Stimulated activated CD4-positive, alpha-beta T cell treated with anti-CD3 and anti-CD28 coated beads, Interleukin-1b, Interleukin-23, amount 100 ng/mL, for 1 hour (primary cell): ENCODE measurements at places on chromosomes 2 and 18.

GRCh38 chr2:159098361-159098760, 129.9 kb downstream of the TANC1 start:
- DNase-seq, result no peak

GRCh38 chr2:134457765-134458472, 204.0 kb downstream of the MGAT5 start:
- DNase-seq, result no peak

GRCh38 chr2:120526047-120526562, 180.2 kb downstream of the INHBB start:
- no peak for DNase-seq

- DNase-seq, result no peak
These were observed 565.6 kb downstream of the TMEM182 start for GRCh38 chr2:103327386-103327785.

GRCh38 chr2:222609381-222609780, 46.5 kb downstream of the FARSB start:
- DNase-seq, result no peak

- no peak for DNase-seq
These were observed 19.6 kb downstream of the TMEM17 start for GRCh38 chr2:62486439-62486765.

DNA sequence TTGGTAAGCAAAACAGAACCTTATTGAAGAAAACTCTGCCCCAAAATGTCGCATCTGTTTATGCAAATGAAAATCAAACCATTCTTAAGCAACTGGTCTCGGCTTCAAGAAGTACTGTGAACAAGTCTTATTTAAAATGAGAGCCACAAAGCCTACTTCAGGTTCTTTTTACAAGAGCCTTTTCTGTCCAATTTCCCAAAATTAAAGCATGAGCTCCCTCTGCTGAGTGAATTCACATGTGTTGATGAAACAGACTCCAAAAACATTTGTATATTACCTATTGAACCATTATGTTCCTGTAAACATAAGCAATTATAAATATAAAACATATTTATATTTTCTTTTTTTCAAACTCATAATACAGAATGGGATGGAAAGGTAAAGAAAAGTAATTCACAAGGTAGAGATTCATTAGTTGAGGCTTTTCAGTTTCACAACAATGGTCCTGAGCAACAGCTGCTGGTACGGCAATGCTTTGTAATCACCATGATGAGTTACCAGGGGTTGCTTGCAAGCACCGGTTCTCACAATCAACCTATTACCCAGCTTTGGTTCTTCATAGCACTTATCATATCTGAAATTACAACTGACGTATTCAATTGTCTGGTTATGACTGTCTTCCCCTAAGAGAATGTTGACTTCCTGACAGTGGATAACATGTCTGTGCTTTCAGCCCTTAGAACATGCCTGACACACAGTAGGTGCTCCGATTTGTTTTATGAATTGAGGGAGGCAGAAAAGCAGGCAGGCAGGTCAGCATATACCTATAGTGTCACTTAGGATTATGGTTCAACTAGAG, 108.4 kb upstream of the BZW1 start:
- no peak for DNase-seq

DNA sequence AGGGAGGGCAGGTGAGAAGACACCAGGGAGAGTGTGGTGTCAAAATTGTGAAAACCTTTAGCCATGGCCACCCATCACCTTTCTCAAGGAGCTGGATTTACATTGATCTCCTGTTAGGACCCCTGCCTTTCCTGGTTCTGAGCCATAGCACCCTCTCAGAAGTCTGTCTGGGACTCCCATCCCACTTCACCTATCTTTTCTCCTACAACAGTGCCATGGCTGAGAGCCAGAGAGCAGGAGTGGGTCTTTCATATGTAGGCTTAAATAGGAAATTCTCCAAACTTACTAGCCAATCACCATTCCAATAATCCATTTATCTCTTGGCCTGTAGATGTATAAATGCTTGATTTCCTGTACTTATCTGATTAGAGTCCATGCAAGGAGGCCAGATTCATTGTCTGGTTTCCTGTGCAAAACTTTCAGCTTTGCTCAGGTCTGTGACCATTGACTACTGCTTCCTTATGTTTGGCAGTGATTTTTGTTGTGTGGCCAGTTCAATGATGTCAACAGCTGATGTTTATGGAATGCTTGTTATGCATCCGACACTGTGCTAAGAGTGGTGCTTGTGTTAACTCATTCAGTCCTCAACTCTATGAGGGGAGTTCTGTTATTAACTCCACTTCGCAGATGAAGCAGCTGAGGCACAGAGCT, 57.6 kb upstream of the IGFBP5 start:
- DNase-seq, result no peak

GRCh38 chr2:241574911-241575623, 16.5 kb downstream of the BOK start:
- no peak for DNase-seq

GRCh38 chr2:120343433-120344105, 2.4 kb upstream of the INHBB start:
- peak; percentile 34 for DNase-seq

DNA sequence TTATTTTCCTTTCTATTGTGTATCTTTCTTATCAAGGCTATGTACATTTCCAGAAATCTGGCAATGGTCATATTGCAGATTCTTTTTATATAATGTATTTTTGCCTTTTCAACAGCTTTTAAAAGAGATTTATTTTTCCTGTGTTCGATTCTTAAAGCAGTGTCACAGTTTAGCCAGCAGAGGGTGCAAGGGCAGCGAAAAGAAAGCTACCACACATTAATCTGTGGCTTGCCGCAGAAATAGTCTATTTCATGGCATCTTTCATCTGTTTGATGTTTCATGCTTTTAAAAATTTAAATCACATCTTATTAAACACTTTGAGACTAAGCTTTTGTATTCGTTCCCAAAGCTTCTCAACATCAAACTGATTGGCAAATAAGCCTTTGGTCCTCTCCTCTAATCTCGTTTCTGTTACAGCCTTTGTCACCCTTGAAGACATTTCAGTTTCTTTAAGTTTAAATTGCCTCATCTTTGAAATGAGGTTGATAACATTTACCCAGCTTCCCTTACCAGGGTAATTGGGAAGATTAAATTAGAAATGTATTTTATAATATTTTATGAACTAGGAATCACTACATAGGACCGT, 73.3 kb downstream of the PIK3C3 start:
- no peak for DNase-seq

- no peak for DNase-seq
These were observed 808.5 kb downstream of the CPS1 start for GRCh38 chr2:211364911-211365310.

GRCh38 chr18:62179213-62179612, 7.6 kb downstream of the PIGN start:
- no peak for DNase-seq

DNA sequence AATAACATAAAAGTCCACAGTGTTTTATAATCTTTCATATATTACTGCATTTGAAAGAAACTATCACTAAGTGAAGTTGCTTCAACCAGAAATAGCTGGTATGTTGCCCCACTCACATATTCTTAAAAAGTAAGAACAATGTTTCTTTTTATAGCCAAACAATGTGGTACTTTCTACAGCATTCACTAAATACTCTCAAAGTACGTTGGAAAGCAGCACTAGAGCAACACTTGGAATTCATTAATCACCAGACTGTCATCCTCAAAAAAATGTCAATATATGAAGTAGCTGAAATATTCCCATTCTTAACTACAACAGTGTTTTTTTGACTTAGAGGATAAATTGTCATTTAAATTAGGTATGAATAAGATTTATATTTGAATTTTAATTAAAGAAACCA, 32.8 kb downstream of the COBLL1 start:
- DNase-seq, result no peak

DNA sequence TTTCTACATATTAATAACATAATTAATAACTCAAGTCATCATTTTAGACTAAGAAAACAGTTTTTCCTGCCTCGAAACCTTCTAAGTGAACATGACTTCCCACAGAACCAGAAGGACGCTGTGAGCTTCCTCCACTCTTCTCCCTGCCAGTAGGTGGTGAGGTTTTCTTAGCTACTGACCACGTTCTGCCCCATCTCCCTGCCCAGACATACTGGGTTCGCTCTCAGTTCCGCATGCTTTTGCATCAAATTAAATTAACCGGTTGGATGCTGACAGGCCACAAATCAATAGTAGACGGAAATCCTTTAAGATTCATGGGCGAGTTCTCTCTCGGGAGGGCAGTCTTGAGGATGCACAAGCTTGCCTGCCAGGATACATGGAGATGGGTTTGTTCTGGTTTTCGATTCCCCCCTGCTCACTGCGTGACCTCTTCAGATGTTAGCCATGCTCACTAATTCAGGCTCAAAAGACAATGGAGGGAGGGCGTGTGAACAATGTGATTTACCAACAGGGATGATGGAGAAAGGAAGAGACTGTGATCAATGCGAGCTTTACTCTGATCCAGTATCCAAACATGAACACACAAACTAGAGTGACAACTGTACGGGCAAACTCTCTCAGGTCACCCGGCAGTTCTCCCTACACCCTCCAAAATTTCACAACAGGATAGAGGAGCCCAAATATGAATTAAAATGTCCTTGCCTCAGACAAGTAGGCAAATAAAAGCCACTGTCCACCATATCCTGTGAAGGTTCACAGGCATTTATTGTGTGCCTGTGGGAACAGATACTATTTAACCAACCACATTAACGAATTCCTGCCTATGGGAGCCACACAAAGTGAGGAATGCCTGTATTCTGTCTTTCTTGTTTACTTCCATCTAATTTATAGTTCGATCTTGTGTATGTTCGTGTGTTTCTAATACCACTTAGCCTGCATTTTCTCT, 375.7 kb downstream of the EIPR1 start:
- no peak for DNase-seq

GRCh38 chr2:239396881-239397681, 3.7 kb downstream of the HDAC4 start:
- no peak for DNase-seq

DNA sequence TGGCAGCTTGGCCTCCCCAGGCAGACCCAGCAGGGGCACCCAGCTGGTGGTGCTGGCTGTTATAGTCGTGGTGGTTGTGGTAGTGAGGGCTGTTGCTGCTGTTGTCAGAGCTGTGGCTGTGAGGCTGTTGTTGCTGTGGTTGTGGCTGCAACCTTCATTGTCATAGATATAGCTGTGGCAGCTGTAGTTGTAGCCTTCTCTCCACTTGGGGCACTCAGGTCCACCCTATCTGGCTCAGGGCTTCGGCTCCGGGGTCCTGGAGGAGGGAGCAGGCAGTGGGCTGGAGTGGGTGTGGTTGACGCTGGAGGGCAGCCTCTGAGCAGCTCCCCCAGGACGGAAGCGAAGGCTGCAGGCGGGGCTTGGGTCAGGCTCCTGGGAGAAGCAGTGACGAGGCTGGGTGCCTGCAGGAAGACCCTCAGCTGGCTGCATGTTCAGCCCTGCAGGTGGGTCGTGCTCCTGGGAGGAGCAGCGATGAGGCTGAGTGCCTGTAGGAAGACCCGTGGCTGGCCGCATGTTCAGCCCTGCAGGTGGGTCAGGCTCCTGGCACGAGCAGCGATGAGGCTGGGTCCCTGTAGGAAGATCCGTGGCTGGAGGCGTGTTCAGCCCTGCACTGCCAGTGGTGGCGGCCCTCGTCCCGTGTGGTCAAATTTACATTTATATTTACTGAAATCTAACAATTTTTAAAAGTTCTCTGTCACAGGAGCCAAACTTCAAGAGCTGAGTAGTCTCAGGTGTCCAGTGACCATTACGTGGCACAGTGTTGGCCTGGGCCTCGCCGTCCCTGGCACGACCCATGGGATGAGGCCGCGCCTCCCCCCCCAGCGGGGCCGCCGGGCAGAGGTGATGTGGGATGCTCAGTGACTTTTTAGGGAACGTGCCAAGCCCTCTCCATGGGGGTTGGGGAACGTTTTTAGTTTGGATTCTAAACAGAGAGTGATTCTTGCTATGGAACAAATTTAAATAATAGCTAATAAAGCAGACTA, 79.2 kb upstream of the PXDN start:
- no peak for DNase-seq

- DNase-seq, result no peak
These were observed 851.8 kb upstream of the CRIM1 start for GRCh38 chr2:35503738-35504199.

- DNase-seq, result no peak
These were observed 36.2 kb downstream of the TNS1 start for GRCh38 chr2:217966423-217967070.

- DNase-seq, result no peak
These were observed 35.7 kb downstream of the AMER3 start for GRCh38 chr2:130790804-130791616.
